PC-9 (cell line): ENCODE measurements at places on chromosomes 2 and 18. TPM values are rescaled to one million over a fixed set of nuclear protein-coding genes. Genes with fewer than 3 reads are reported as not detected.

REG1B gene
- total RNA-seq, result not detected in 2 replicates

VIT gene
- not detected in 2 replicates for total RNA-seq

MYO3B gene
- 5.3 and 6.7 TPM in 2 replicates for total RNA-seq

DPYSL5 gene
- total RNA-seq, result not detected in 2 replicates

FZD7 gene
- 26.8 and 30.9 TPM in 2 replicates for total RNA-seq

PID1 gene
- total RNA-seq, result not detected in 2 replicates

OXER1 gene
- not detected in 2 replicates for total RNA-seq

BOK gene
- total RNA-seq, result 72.8 and 107 TPM in 2 replicates

PTGR3 gene
- 36.6 and 38.4 TPM in 2 replicates for total RNA-seq

DDX18 gene
- total RNA-seq, result 59.8 and 76.0 TPM in 2 replicates

DNA sequence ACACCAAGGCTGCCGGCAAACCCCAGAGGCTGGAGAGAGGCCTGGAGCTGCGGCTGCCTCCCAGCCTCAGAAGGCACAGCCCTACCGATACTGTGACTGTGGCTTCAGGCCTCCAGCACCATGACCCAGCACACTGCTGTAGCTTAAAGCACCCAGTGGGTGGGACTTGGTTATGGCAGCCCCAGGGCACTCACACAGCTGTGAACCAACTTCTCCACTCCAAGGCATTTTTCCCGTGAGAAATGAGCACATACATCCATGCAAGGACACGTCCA, 199.5 kb downstream of the NDUFA10 start:
- DNase-seq, result no peak

DNA sequence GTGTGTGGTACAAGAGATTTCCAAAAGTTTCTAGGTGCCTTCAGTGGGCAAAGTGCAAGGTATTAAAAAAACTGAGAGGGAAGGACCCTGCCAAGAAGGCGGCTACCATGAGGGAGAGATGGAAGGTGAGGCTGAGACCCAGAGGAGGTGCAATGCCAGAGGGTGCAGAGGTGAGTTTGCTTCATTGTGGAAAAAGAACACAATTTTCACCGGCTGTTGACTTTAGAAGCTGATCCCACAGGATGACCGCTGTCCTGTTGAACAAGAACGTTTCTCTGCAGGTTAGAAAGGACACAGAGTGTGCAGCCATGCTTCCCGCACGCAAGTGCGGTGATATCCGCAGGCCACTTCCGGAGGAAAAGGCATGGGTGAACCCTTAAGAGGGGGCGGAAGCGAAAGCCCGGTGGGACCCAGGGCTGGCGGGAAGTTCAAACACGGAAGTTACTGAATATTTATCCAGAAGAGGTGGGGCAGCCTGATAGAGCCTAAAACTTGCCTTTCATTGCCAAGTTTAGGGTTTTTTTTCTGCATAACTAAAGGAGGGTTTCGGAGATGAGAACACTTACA, 16.6 kb downstream of the SP110 start:
- DNase-seq, result no peak

DNA sequence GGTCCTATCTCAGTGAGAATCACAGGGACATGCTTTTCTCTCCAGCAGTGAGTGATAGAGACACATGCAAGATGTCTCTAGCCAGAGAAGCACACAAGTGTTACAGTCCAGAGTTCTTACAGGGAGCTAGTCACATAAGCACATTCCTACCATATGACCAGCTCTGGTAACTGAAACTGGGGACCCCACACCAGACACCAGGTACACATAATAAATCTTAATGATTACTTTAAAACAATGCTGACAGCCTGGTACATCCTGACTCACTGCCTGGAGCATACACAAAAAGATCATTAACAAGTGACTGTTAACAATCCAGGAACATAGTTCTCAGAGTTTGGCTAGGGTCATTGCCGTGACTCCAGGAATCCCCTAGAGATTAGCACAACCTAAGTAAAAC, 53.6 kb downstream of the GALNT1 start:
- no peak for DNase-seq

DNA sequence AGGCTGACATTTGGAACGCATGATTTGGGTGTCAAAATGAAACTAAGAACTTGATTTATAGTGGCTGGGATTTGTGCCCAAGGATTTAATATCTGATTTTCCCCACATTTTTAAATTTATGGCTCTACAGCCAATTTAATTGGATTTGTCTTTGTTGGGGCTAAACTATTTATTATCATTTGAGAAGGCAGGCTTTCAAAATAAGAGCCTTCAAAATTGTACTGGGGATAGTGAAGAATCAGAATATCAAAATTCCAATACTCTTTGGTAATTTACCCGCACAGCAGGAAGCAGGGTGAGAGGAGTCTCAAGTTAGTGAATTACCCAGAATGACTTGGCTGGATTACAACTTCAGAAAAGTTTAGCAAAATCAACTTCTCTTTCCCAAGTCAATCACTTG, 278.1 kb downstream of the LRATD1 start:
- DNase-seq, result no peak

DNA sequence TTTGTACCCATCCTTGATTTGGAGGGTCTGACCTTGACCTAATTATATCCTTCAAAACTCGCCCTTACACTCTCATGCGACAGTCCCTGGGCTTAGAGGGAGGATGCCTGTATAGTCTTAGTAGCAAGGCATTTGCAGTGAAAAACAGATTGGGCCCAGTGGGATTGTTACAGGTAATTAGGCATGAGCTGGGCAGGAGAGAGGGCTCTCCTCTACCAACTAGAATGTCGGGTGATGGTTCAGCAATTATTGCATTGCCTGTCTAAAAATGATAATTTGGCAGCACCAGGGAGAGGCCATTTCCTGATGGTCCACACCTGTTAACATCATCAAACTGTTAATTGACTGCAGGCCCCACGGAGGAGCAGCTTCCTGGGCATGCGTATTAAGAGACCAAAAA, 32.4 kb downstream of the COMMD1 start:
- no peak for DNase-seq

- DNase-seq, result no peak
Observed at GRCh38 chr18:14905350-14905749, 157.4 kb downstream of the ANKRD30B start.

GRCh38 chr18:62323483-62324180, 1.5 kb upstream of the TNFRSF11A start:
- no peak for DNase-seq

DNA sequence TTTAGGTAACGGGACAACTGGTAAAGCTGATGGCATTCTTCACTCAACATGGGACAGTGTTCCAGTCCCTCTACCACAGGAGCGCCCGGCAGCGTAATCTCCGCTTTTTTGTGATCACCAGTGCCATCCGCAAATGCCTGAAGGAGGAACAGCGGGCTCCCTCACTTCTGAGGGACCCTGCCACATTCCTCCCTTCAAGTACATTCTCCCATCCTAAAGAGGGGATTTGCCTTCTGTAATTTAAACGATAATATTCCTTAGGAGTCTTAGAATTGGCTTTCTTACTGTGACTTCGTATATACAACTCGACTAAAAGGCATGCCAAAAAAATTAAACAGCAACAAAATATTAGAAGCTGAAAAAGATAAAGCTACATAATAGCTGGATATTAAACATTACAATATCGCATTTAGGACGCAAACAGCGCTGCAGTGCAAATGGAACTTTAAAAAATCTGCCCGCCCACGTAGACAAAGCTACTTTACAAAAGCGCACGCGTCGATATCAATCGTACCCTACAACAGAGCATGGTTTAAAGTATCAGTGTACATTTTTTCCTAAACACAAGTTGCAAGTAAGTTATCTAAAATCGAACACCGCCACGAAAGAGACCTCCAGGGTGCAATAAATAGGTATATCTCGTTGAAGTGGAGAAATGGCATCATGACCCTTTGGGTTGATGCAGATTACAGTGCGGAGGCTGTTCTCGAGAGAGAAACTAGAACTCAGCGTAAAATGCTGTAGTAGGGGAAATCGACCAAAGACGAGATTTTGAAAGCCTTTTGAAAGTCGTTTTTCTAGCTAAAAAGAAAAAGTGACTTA, 2.3 kb upstream of the VSNL1 start:
- DNase-seq, result no peak

DNA sequence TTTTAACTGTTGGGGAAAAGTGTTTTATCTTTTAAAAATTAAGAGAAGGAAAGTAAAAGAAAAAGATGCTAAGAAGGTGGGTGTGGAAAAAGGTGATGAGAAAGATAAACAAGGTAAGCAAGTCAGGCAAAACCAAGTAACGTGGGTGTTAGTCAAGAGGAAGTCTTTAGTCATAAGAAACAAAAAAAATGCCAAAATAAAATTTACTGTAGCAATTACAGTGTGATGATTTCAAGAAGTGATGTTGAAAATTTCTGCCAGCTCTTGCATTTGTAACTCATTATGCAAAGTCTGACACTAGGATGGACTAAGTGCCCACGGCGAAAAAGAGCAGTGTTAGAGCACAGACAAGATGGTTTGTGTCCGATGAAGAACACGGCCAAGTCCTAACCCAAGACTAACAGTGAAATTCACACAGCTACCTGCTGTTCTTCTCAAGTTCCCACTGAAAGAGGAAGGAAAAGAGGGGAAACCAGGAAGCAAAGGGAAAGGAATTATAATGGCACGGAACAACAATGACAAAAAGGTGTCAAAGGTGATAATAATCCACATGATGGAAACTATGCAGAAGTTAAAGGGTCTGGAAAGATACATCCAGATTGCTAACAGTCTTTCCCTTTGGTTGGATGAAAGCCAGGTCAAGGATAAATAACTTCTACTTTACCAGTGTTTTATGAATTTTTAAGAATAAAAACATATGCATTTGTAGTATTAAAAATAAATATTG, 34.1 kb downstream of the NOL10 start:
- DNase-seq, result peak; percentile 48

DNA sequence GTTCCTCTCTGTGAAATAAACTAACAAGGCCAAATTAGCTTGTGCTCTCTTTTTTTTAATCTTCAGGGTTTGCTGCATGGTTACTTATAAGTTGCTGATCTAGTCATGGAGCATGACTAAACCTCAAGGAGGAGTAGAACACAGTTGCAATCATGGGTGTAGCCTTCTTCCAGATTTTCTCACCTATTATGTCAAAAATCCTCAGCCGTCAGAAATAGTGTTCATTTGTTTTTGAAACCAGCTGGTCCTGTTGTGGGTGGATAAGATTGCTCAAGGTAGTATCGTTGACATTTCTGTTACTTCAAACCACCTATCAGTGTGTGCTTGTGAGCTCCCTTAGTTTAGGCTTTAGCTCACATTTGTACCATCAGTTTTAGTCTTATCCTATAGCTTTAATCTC, 11.2 kb downstream of the RELCH start:
- DNase-seq, result no peak
